Transverse colon (tissue), 4 donors: ENCODE measurements at places on chromosomes 3 and 15.
A peak's percentile ranks its signal among the peaks of the same experiment; 100 is the strongest.

DNA sequence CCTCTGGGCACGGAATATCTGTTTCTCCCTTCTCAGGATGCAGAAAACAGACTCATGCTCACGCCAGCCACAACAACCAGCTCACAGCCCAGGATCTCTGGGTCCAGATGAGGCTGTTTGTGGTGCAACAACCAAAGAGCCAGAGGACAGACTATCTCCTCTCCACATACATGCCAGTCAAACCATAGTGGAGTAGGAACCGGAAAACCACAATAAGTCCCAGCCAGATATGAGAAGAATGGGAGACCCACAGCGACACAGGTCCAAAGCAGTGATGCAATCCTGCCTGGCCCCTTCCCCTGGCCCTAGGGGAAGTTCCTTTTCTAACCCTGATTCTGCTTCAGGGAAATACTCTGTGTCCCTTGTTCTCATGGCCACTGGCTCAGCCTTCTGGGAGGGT is 27.6 kb downstream of the MEX3B start:
- no peak for DNase-seq
- no peaks in the 10 kb centered on the region for H3K36me3 ChIP-seq
- H3K27ac ChIP-seq = no peak overlapping the region
- H3K4me3 ChIP-seq = no peak overlapping the region
- no peaks in the 10 kb centered on the region for H3K27me3 ChIP-seq

- no peaks in the 10 kb centered on the region for H3K36me3 ChIP-seq
- H3K4me1 ChIP-seq = peaks cover 11% of the 10 kb centered on the region
- H3K4me3 ChIP-seq = no peak overlapping the region
- H3K27ac ChIP-seq = no peak overlapping the region
Measured at GRCh38 chr3:150771600-150771999, 8.6 kb upstream of the SIAH2 start.

- DNase-seq = no peak
- no peak overlapping the region for H3K4me3 ChIP-seq
- no peaks in the 10 kb centered on the region for H3K36me3 ChIP-seq
- no peaks in the 10 kb centered on the region for H3K27me3 ChIP-seq
- peaks cover 19% of the 10 kb centered on the region for H3K4me1 ChIP-seq
- peak overlapping the region; percentile 100 for H3K27ac ChIP-seq
Measured at GRCh38 chr3:152264378-152264777, 4.4 kb upstream of the MBNL1 start.

GRCh38 chr3:193998628-193999195 is 137.2 kb upstream of the HES1 start:
- H3K36me3 ChIP-seq = no peaks in the 10 kb centered on the region
- no peaks in the 10 kb centered on the region for H3K27me3 ChIP-seq
- H3K27ac ChIP-seq = no peak overlapping the region
- no peak overlapping the region for H3K4me3 ChIP-seq

DNA sequence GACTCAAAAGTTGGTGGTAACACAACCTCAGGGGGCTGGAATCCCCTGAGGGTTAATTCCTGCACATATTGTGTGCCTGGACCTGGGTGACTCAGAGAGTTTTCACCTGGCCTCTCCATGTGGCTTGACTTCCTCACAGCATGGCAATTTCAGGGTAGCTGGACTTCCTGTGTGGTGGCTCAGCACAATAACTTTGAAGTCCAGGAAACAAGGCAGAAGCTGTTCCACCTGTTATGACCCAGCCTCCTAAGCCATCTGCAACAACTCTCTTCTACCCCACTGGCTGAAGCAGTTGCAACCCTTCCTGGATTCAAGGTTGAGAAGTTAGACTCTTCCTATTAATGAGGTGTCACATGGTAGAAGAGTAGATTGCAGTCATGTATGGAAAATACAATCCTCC is 58.4 kb downstream of the EDEM1 start:
- no peak for DNase-seq
- no peaks in the 10 kb centered on the region for H3K27me3 ChIP-seq
- H3K27ac ChIP-seq = no peak overlapping the region
- H3K36me3 ChIP-seq = no peaks in the 10 kb centered on the region

GRCh38 chr3:71309342-71309741 is 274.2 kb downstream of the FOXP1 start:
- H3K27ac ChIP-seq = no peak overlapping the region
- H3K4me1 ChIP-seq = peaks cover 20% of the 10 kb centered on the region
- H3K36me3 ChIP-seq = no peaks in the 10 kb centered on the region
- no peak for DNase-seq
